T-helper 17 cell (primary cell): ENCODE measurements at places on chromosomes 2 and 18. TPM values are rescaled to one million over a fixed set of nuclear protein-coding genes. Genes with fewer than 3 reads are reported as not detected.
A peak's percentile ranks its signal among the peaks of the same experiment; 100 is the strongest.

The AQP12A gene
- not detected for total RNA-seq

The SLC39A10 gene
- 42.8 TPM for total RNA-seq

The DHRS9 gene
- total RNA-seq: not detected

The FMNL2 gene
- total RNA-seq: 0.40 TPM

The FBLN7 gene
- 21.7 TPM for total RNA-seq

The SPDYA gene
- total RNA-seq: 18.7 TPM

The CCDC88A gene
- 10.8 TPM for total RNA-seq

GRCh38 chr2:203714112-203714511 is 7.7 kb downstream of the CD28 start:
- peaks cover 30% of the 10 kb centered on the region for H3K36me3 ChIP-seq
- H3K27me3 ChIP-seq: no peaks in the 10 kb centered on the region
- DNase-seq: no peak
- H3K27ac ChIP-seq: peak overlapping the region; percentile 99
- peaks cover 78% of the 10 kb centered on the region for H3K4me1 ChIP-seq

DNA sequence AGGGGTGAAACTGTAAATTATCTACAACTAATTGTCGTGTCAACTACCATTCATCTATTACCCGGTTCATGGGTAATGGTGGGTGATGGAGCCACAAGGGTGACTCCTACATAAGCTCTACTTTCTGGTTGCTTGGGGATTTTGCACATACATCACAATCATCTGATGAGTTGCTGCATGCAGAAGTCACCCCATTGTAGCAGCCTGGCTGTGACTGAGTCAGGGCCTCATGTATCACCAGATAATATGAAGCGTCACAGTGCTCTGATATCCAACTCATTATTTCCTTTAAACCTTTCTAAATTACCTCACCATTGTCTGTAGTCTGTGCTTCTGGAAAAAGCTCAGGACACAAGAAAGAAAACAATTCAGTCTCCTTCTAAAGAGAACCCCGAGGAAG is 32.4 kb upstream of the GORASP2 start:
- H3K4me3 ChIP-seq: no peak overlapping the region
- no peaks in the 10 kb centered on the region for H3K4me1 ChIP-seq
- peaks cover 26% of the 10 kb centered on the region for H3K27me3 ChIP-seq

DNA sequence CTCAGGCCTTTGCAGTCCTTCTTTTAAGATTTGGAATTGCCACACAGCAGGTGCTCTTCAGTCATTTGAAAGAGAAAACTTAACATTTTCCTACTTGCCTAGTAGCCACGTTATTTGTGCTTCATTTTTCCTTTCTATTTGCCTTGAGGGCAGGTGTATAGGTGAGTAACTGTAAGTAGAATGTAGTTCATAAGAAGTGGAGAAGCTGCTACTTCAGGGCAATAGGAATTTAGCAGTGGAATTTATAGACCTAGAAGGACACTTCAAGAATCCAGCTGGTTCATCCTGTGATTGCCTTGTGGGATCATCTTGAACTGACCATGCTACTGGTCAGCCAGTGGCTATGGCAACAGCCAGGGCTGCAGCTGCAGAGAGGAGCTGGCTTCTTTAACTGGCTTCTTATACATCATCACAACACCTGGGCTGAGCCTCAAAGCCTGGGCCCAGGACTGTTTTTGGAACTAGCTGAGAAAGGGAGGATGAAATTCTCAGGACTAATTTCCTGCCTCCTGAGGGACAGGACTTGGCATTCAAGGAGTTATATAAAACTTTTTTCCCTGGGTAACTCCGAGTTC is 5.1 kb upstream of the LANCL1 start:
- no peak overlapping the region for H3K4me3 ChIP-seq
- no peak for DNase-seq
- H3K27ac ChIP-seq: no peak overlapping the region
- H3K27me3 ChIP-seq: no peaks in the 10 kb centered on the region

GRCh38 chr2:215847718-215848117 is 165.6 kb downstream of the MREG start:
- no peak overlapping the region for H3K27ac ChIP-seq
- DNase-seq: no peak
- no peaks in the 10 kb centered on the region for H3K4me1 ChIP-seq
- H3K27me3 ChIP-seq: peaks cover 12% of the 10 kb centered on the region
- H3K36me3 ChIP-seq: no peaks in the 10 kb centered on the region
- H3K4me3 ChIP-seq: no peak overlapping the region

DNA sequence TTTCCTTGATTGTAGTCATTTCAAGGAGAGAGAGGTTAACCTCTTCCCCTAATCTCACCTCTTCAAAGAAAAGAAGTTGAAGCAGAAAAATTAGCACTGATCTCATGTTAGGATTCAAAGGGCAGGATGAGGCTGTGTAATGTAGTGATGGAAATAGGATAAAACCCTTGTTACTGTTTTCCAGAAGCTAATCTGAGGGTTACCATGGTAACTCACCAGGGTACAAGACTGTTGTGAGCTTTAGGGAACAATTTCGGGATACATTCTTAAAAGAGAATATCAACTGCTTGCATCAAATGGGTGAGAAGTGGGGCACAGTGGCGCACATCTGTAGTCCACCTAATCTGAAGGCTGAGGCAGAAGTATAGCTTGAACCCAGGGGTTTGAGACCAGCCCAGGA is 64.9 kb upstream of the SLC39A10 start:
- DNase-seq: no peak
- H3K4me3 ChIP-seq: no peak overlapping the region
- H3K27me3 ChIP-seq: no peaks in the 10 kb centered on the region
- H3K36me3 ChIP-seq: no peaks in the 10 kb centered on the region
- no peak overlapping the region for H3K27ac ChIP-seq

DNA sequence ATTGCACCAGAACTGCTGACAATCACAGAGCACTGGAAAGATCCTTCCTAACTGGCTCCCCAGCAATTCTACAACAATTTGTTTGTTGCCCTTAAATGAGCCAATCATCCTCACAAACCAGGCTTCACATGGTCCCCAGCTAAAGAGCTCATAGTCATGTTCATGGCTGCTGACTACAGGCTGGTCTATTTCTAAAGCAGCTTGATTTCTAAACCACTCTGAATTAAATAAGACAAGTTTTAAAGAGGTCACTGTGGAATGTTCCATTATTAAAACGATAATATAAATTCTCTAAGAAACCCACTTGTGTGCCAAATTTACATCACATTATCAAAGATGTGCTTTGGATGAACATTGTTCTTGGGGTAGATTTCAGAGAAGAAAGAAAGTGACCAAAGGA is 110.7 kb downstream of the COPS8 start:
- H3K27me3 ChIP-seq: peaks cover 59% of the 10 kb centered on the region
- no peak for DNase-seq
- no peaks in the 10 kb centered on the region for H3K36me3 ChIP-seq
- no peak overlapping the region for H3K4me3 ChIP-seq
- no peak overlapping the region for H3K27ac ChIP-seq

- H3K4me3 ChIP-seq: no peak overlapping the region
- H3K27ac ChIP-seq: no peak overlapping the region
- H3K27me3 ChIP-seq: no peaks in the 10 kb centered on the region
- no peaks in the 10 kb centered on the region for H3K36me3 ChIP-seq
- no peak for DNase-seq
These were observed 35.2 kb downstream of the E2F6 start for GRCh38 chr2:11430729-11431128.

GRCh38 chr18:75173125-75173432 is 35.9 kb downstream of the PTGR3 start:
- peaks cover 22% of the 10 kb centered on the region for H3K27me3 ChIP-seq
- no peak for DNase-seq
- H3K36me3 ChIP-seq: no peaks in the 10 kb centered on the region
- H3K27ac ChIP-seq: peak overlapping the region; percentile 59
- peaks cover 7% of the 10 kb centered on the region for H3K4me1 ChIP-seq

DNA sequence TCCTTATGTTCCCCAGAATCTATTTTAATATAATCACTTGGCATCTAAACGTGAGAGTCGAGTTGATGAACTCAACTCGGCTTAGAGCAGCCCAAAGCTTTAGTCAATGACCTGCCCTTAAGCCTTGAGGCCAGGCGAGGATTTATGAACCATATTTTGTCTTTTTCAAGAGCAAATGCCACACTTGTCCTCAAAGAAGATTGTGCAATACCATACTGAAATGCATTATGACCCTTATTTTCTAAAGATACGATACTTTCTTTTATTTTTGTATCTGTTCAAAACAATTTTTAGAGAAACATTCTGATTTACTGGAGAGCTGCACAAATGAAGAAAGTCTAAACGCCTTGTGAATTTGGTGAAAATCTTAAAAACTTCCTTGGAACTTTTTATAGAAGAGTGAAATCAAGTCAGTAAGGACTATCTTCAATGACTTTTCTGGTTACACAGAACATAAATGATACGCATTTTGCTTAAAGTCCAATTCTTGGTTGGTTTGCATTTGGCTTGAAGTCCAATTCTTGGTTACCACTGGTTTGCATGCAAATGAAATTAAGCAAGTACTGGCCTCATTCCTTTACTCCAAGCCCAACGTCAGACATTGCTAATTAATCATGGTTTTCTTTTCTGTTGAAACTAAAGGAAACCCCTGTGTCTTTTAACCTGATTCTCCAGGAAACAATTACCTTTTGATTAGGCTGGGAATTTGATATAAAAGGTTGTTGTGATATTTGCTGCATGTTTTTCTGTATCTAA is 105.8 kb upstream of the CAVIN2 start:
- H3K4me3 ChIP-seq: no peak overlapping the region
- H3K27me3 ChIP-seq: peaks cover 42% of the 10 kb centered on the region
- DNase-seq: no peak
- no peaks in the 10 kb centered on the region for H3K4me1 ChIP-seq
- H3K27ac ChIP-seq: no peak overlapping the region
- H3K36me3 ChIP-seq: no peaks in the 10 kb centered on the region

DNA sequence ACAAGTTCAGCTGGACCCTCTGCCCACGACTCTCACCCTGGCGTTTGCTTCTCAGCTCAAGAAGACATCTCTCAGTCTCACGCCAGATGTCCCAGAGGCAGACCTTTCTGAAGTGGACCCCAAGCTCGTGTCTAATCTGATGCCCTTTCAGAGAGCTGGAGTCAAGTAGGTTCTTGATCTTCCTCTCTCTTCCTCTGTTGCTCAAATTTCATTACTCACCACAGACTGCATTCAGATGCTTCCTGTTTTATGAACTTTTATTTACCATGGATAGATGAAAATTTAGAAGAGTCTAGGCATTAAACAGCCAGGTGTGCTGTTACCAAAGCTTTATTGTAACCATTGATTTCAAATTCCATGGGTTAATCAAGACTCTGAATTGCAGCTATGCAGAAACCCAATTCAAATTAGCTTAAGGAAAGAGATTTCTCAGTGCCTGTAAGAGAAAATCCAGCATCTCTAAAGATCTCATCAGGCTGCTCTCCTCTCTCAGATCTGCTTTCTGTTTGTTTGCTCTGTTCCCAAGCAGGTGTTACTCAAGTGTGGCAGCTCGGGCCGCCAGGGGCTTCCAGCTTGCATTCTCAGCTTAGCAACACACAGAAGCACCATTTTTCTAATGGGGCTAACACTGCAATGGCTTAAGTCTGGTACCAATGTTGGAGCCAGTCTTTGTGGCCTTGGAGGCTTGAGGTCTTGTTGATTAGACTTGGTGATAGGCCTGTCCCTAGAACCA is 16.5 kb downstream of the SMARCAL1 start:
- H3K4me1 ChIP-seq: peaks cover 2% of the 10 kb centered on the region
- no peak overlapping the region for H3K27ac ChIP-seq
- H3K4me3 ChIP-seq: no peak overlapping the region
- H3K27me3 ChIP-seq: no peaks in the 10 kb centered on the region
- peaks cover 29% of the 10 kb centered on the region for H3K36me3 ChIP-seq

- H3K27me3 ChIP-seq: peaks cover 5% of the 10 kb centered on the region
- H3K27ac ChIP-seq: no peak overlapping the region
- H3K4me3 ChIP-seq: no peak overlapping the region
- no peak for DNase-seq
- no peaks in the 10 kb centered on the region for H3K36me3 ChIP-seq
These were observed 500.8 kb upstream of the ZEB2 start for GRCh38 chr2:145020694-145021093.

DNA sequence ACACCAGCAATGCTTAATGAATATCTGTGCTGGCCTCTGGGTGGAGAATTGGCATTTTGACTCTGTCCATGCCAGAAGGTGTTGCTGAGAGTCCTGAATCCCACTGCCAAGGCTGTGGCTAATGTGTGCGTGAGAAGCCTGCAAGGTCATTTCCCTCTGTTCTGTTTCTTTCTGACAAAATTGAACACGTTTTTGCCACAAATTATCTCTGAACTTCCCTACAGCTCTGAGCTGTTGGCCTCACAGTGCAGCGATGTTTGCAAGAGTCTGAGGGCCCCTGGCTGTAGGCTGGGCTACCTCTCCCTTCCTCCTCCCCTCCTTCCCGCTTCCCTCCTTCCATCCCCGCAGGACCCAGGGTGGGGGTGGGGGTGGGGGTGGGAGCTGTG is 154.1 kb upstream of the HS6ST1 start:
- DNase-seq: no peak
- peaks cover 5% of the 10 kb centered on the region for H3K4me1 ChIP-seq
- H3K27me3 ChIP-seq: peaks cover 35% of the 10 kb centered on the region
- H3K4me3 ChIP-seq: no peak overlapping the region

GRCh38 chr2:60678551-60678950 is 77.5 kb upstream of the PAPOLG start:
- H3K27ac ChIP-seq: no peak overlapping the region
- DNase-seq: no peak
- H3K4me1 ChIP-seq: no peaks in the 10 kb centered on the region
- H3K4me3 ChIP-seq: no peak overlapping the region
- peaks cover 50% of the 10 kb centered on the region for H3K27me3 ChIP-seq

GRCh38 chr2:144834363-144834762 is 314.4 kb upstream of the ZEB2 start:
- DNase-seq: no peak
- H3K4me1 ChIP-seq: no peaks in the 10 kb centered on the region
- no peak overlapping the region for H3K27ac ChIP-seq
- peaks cover 2% of the 10 kb centered on the region for H3K36me3 ChIP-seq

- peaks cover 3% of the 10 kb centered on the region for H3K4me1 ChIP-seq
- no peak overlapping the region for H3K4me3 ChIP-seq
These were observed 78.3 kb upstream of the SETBP1 start for GRCh38 chr18:44602380-44602779.

DNA sequence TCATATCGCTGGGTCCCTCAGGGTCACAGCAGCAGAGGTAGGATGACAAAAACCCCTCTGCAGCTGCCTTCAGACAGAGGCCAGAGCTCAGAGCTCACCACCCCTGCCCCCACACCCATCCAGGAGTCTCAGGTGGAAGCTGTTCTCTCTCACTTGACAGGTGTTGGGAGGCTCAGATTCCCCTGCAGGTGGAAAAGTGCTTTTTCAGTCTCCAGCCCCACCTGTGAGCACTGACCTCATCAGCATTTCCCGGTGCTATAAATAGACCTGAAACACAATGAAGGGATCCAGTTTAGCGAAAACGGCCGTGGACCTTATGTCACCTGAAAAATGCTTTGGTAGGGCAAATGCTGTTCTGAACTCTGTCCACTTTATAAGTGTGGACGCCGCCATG is 254.9 kb downstream of the NDUFA10 start:
- peak; percentile 2 for DNase-seq
- peaks cover 4% of the 10 kb centered on the region for H3K36me3 ChIP-seq
- H3K27ac ChIP-seq: no peak overlapping the region
- no peak overlapping the region for H3K4me3 ChIP-seq

- H3K27me3 ChIP-seq: peaks cover 14% of the 10 kb centered on the region
- no peak for DNase-seq
These were observed 44.7 kb downstream of the MSTN start for GRCh38 chr2:190017837-190018236.
